ENCODE measurements at places on chromosomes 6 and 20. TPM values are rescaled to one million over a fixed set of nuclear protein-coding genes. Genes with fewer than 3 reads are reported as not detected.

Gene CD93
- total RNA-seq, result not detected

Gene LAMA5
- 400 TPM for total RNA-seq

Gene TINAG
- 0.14 TPM for total RNA-seq

Gene CCM2L
- 0.22 TPM for total RNA-seq

Gene CCDC167
- 42.2 TPM for total RNA-seq

Gene REM1
- total RNA-seq, result 0.47 TPM

Gene WFDC2
- not detected for total RNA-seq

Gene TMEM217
- total RNA-seq, result 0.60 TPM

Gene PNPLA1
- not detected for total RNA-seq

Gene CPXM1
- 0.04 TPM for total RNA-seq

Gene PTGIS
- total RNA-seq, result 0.02 TPM

Gene PPP1R3D
- total RNA-seq, result 2.0 TPM

Gene BPI
- total RNA-seq, result not detected

Gene ACSS1
- 17.6 TPM for total RNA-seq

Gene FBXO5
- 19.6 TPM for total RNA-seq
